ENCODE measurements at places on chromosomes 2 and 18. TPM values are rescaled to one million over a fixed set of nuclear protein-coding genes. Genes with fewer than 3 reads are reported as not detected.

DNA sequence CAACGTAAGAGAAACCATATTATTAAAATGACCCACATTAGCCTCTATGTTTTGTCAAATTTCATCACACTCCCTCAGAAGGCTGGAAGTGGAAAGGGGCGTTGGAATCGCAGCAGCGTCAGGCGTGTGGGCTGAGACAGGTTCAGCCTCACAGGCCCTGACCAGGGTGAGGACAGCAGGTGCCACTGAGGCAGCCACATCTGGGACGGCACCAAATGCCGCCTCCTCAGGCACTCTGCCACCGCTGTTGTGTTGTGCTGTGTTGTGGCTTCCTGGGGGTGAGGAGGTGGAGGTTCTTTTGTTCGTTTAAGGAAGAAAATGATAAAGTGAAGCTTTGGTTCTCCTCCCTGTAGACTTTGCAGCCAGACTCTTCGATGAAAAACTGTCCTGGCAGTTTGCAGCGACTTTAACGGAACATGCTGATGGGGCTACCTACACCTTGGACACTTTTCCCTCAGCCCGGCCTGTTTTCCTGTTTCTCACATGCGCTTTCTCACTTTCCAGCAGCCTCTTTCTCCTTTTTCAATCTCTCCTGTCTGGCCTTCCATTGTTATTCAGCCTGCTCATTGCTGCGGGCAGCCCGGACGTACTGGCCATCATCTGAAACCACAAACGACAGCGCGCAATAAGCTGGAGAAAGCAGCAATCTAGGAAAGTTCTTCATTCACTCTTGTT lies 44.9 kb upstream of the SALL3 start:
- DNase-seq = no peak

GRCh38 chr2:221134718-221135117 lies 437.4 kb downstream of the EPHA4 start:
- DNase-seq = no peak

GRCh38 chr2:229231328-229231868 lies 39.7 kb downstream of the PID1 start:
- no peak for DNase-seq

GRCh38 chr2:165743442-165743841 lies 50.6 kb downstream of the GALNT3 start:
- DNase-seq = no peak

DNA sequence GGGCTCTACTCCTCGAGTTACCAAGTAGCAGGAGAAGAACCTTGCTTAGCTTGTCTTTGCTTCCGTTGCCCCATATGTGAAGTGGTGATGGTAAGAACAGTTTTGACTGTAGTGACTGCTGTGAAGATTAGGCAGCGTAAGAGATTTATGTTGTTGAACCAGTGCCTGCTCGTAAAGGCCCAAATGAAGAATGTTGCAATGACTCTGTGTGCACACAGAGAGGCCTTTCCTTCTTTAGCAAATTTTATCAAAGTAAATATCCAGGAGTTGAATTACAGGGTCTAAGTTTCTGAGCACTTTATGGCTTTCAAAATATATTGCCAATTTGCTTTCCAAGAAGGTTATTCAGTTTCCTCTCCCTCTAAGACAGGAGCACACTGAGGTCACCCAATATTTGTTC lies 14.5 kb downstream of the NTSR2 start:
- DNase-seq = no peak

DNA sequence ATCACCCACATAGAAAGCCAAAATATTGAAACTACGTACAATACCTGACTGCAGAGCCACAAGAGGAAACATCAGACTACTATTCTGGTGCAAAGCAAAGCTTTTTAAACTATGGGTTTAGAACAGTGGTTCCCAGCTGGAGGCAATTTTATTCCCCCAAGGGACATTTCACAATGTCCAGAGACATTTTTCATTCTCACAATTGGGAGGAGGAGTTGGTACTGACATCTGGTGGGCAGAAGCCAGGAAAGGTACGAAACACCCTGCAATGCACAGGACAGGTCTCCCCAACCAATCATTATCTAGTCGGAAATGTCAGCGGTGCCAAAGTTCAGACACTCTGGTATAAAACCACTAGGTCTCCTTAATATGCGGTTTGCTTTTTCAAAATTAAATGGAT lies 88.4 kb upstream of the ARL5A start:
- no peak for DNase-seq

DNA sequence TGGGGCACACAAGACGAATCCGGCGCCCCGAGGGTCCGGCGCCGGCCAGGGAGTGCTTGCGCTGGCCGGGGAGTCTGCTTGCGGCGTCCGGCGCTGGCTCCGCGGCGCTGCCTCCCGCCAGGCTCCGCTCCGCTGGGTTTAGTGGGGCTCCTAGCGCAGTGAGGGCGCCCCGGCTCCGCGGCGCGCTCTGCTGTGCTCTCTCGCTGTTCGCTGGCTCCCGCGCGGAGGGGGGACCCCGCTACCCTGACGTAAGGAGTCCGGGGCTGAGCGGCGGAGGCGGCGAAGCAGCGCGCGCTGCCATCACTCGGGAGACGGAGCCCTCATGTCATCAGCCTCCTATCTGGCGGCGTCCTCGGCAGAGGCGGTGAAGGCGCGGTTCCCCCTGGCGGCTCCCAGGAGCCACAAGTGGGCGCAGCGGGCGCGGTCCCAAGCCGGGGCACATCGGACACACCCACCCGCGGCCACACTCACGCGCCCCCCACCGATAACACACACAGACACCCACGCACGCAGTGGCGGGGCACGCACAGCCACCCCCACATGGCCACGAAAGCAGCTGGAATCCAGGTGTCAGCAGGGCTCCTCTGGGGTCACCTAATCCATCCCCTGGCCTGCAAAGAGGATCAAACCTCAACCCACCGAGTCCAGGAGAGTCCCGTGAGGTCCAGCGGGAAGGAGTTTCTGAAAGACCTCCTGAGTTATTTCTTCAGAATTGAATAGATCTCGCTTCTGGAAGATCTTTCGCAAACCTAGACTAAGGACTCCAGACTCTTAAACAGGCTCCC lies at the start of gene C1QL2:
Gene C1QL2 (minus strand): TSS at position 189 of the 785 bp plus-strand sequence. CDS start 482 bp downstream, outside the sequence.
- DNase-seq = no peak

DNA sequence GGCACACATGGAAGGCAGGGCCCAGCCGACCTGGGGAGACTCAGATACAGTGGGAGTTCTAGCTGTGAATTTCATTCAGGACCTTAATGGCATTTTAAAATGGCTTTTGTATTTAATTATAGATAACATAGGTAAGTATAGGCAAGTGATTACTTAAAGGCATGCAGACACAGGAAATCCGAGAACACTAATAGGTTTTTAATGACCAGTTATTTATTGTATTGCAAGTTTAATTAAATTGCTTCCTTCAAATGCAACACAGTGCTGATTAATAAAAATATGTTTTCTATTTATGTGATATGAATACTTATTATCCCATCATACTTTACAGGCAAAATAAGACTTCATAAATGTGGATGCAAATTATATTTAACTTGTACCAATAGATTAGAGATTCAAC lies 19.7 kb upstream of the SH3RF3 start:
- DNase-seq = no peak

GRCh38 chr2:51994123-51994763 lies 962.3 kb upstream of the NRXN1 start:
- DNase-seq = no peak

DNA sequence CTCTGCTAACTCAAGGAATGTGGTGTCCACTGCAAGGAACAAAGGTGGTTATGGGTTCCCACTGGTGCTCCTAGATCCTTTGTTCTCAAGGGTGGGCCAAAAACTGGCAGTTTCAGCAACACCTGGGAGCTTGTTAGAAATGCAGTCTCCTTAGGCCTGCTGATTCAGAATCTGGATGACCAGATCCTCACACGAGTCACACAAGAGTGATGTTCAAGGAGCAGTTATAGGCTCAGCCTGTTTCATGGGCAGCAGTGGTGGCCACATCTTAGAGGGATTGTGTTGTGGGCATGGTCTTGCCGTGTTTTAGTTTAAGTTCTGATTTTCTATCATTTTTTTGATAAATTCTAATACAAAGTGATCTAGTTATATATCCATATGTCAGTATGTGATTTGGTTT lies 28.7 kb upstream of the MGAT5 start:
- no peak for DNase-seq

- DNase-seq = no peak
Measured at GRCh38 chr2:126638746-126639145, 17.2 kb upstream of the GYPC start.

DNA sequence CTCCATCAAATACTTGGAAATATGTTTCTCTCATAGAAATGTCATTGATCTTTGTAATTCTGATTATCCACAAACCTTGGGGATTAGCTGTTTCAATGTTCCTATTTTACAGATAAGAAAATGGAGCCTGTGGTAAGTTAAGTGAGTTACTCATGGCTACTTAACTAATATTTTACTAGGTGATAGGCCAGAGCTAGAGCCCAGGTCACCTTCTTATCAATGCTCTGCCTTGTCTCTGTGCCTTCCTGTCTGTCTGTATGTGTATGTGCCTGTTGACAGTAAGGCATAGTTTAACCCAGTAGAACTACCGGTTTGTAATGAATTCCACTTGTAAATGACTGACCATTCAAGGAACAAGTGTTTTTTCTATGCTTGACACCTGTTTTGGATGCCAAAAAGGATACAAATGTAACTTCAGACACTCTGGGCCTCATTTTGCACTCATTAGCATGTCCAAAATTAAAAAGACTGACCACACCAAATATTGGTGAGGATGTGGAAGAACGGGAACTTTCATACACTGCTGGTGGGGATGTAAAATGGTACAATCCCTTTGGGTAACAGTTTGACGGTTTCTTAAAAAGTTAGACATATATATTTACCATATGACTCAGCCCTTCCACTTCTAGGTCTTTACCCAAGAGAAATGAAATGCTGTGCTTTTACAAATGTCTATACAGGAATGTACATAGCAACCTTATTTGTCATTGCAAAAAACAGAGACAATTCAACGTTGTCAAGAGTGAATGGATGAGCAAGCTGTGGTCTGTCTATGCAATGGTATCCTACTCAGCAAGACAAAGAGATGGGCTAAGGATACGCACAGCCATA lies 19.6 kb upstream of the IL1A start:
- DNase-seq = no peak

GRCh38 chr18:13218997-13219396 lies 437 bp downstream of the LDLRAD4 start:
- no peak for DNase-seq

DNA sequence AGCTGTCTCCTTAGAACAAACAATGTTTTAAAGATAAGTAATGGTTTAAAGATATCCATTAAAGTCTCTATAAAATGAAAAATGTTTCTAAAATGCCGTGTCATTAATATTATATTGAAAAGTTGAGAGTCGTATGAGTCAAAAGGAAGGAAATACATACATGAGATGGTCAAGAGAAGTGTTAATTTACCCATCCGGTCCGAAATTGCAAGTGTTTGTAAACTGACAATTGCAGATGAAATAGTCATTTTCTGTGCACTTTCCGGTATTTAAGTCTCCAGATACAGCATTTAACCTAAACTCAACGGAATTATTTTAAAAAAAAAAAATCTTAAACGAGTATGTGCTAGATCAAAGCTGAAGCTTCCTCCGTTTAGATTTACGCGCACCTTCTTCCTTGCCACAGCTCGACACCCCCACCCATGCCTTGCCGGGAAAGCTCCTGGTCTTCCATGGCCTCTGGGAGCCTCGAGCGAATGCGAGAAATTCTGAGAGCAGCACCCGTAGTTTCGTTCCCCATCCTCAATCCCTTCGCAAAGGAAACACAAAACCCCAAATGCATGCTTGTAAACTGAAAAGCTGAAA lies 1.8 kb downstream of the DSC3 start:
- DNase-seq = peak; percentile 58

DNA sequence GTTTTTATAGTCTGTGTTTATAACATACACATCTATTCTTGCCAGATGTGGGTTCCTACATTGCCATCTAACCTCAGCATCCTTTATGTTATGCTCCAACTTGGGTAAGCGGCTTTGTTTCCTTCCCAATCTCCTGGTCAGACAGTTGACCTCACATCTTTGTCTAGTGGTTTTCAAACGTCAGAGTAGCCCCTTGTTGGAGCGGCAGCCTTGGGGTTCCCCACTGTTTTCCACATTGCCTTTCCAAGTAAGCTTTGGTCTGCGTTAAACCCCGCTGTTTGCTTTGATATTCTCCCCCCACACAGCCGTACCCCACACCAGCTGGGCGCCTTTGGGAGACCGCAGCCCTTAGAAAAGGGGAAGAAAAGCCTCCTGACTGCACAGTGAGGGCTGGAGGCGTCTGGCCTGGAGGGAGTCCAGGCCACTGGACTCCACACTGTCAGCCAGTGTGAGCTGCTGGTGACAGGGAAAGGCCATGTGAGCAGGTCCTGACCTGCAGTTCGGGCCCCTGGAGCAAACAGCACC lies 83.3 kb downstream of the MALT1 start:
- no peak for DNase-seq

- no peak for DNase-seq
Measured at GRCh38 chr2:216604458-216604857, 28.8 kb upstream of the IGFBP2 start.

DNA sequence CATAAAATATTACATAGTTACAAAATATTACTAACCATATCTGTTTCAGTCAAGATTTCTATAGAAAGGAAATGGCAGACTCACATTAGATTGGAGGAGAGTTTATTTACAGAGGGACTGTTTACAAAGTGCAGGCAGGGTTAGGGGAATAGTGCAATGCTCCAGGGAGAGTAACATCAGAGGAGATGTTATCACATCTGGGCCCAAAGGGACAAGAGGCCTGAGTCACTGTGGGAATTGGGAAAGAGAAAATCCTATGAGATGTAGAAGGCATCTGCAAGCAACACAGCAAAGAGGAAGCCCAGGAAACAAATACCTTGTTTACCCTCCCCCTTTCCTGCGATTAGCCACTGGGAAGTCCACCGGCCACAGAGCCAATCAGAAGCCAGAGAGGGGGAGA lies 227.3 kb upstream of the TANK start:
- no peak for DNase-seq

- DNase-seq = no peak
Measured at GRCh38 chr18:23810396-23810795, 121.1 kb downstream of the LAMA3 start.

- DNase-seq = no peak
Measured at GRCh38 chr2:108222261-108222660, 17.5 kb upstream of the SULT1C3 start.

GRCh38 chr18:59488899-59489298 lies 129.8 kb upstream of the LMAN1 start:
- DNase-seq = no peak

STEAP3 gene
- 1.3 TPM for polyA plus RNA-seq

SPDYA gene
- 3.9 TPM for polyA plus RNA-seq

VAPA gene
- 262 TPM for polyA plus RNA-seq

MEP1B gene
- 0.18 TPM for polyA plus RNA-seq

VSNL1 gene
- 4.4 TPM for polyA plus RNA-seq

FSHR gene
- polyA plus RNA-seq = not detected

MAPRE3 gene
- 12.2 TPM for polyA plus RNA-seq

CCDC121 gene
- 12.0 TPM for polyA plus RNA-seq
